B cell (primary cell): ENCODE measurements at places on chromosomes 6 and 20. TPM values are rescaled to one million over a fixed set of nuclear protein-coding genes. Genes with fewer than 3 reads are reported as not detected.

NFKBIE gene
- 46.5 and 50.8 TPM in 2 replicates for total RNA-seq

COL11A2 gene
- 0.39 and 0.66 TPM in 2 replicates for total RNA-seq

RSPO4 gene
- 0.17 and 0.37 TPM in 2 replicates for total RNA-seq

REPS1 gene
- 55.5 and 57.1 TPM in 2 replicates for total RNA-seq

UTRN gene
- 213 and 224 TPM in 2 replicates for total RNA-seq

PTK6 gene
- total RNA-seq = 0.75 and 0.86 TPM in 2 replicates

FABP7 gene
- not detected in 2 replicates for total RNA-seq

PRSS16 gene
- 2.0 and 2.4 TPM in 2 replicates for total RNA-seq

ABCF1 gene
- 60.9 and 63.7 TPM in 2 replicates for total RNA-seq

ADGRG6 gene
- total RNA-seq = not detected in 2 replicates

BPIFA3 gene
- total RNA-seq = not detected in 2 replicates

E2F1 gene
- 2.4 and 2.7 TPM in 2 replicates for total RNA-seq

RFX6 gene
- total RNA-seq = not detected in 2 replicates

ZC2HC1B gene
- total RNA-seq = 0.84 and 0.92 TPM in 2 replicates

NKAIN4 gene
- not detected in 2 replicates for total RNA-seq

CD93 gene
- 0.10 and 0.12 TPM in 2 replicates for total RNA-seq

SLC24A3 gene
- not detected in 2 replicates for total RNA-seq

FAM135A gene
- total RNA-seq = 28.9 and 30.6 TPM in 2 replicates

SLC17A1 gene
- not detected in 2 replicates for total RNA-seq

C6orf58 gene
- total RNA-seq = not detected in 2 replicates

CALHM5 gene
- not detected in 2 replicates for total RNA-seq

OTOR gene
- not detected in 2 replicates for total RNA-seq

CYP24A1 gene
- total RNA-seq = not detected in 2 replicates

HTR1B gene
- total RNA-seq = not detected in 2 replicates

PAK1IP1 gene
- 6.1 TPM in 2 replicates for total RNA-seq

B4GALT5 gene
- 7.3 and 7.4 TPM in 2 replicates for total RNA-seq

PLN gene
- total RNA-seq = not detected in 2 replicates

FKBP1C gene
- total RNA-seq = not detected in 2 replicates

PRND gene
- total RNA-seq = not detected in 2 replicates

ADGRF4 gene
- total RNA-seq = not detected in 2 replicates

TCF15 gene
- total RNA-seq = not detected in 2 replicates

ARMH2 gene
- total RNA-seq = 5.0 and 6.4 TPM in 2 replicates

NEU1 gene
- 25.3 and 26.0 TPM in 2 replicates for total RNA-seq

ADTRP gene
- total RNA-seq = 1.2 and 1.5 TPM in 2 replicates

DACT2 gene
- total RNA-seq = not detected in 2 replicates

BLOC1S5 gene
- total RNA-seq = 16.0 and 18.8 TPM in 2 replicates

TDRD6 gene
- not detected in 2 replicates for total RNA-seq

RBPJL gene
- not detected in 2 replicates for total RNA-seq

ANKEF1 gene
- 2.7 and 3.0 TPM in 2 replicates for total RNA-seq

UNC93A gene
- not detected in 2 replicates for total RNA-seq

SIRPA gene
- 10.2 TPM in 2 replicates for total RNA-seq

RAE1 gene
- total RNA-seq = 32.6 and 36.4 TPM in 2 replicates

ZNF217 gene
- 92.6 and 97.7 TPM in 2 replicates for total RNA-seq

SNAI1 gene
- total RNA-seq = 3.5 and 4.3 TPM in 2 replicates

DOK5 gene
- total RNA-seq = not detected in 2 replicates

OOEP gene
- 0.97 TPM in 1 of 2 replicates, not detected in the other for total RNA-seq

EPPIN gene
- total RNA-seq = not detected in 2 replicates

ATXN1 gene
- total RNA-seq = 63.8 and 65.4 TPM in 2 replicates
